RWPE1 (cell line): ENCODE measurements at places on chromosomes 16 and 17.

- no peak for DNase-seq
Observed at GRCh38 chr16:56047307-56048234, 143.7 kb upstream of the GNAO1 start.

DNA sequence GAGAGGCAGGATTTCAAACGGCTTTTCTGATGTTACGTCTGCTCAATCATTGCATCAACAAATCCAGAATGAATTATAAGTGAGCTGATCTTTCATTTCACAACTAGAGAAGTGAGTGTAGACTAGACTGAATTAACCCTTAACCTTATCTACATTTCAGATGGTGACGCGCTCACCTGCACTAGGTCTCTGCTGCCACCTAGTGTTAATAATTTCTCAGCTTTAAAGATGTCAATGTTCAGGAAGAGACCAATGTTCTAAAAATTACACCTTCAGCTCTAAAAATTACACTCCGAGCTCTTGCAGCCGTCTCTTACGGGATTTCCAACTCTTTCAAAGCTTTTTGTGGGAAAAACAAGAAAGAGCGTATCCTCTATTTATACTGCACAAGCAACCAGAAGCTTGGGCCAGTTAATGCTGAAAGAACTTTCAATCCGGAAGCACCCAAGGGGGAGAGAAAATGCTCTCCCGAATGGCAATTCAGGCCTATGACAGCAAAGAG is 88.2 kb upstream of the FA2H start:
- DNase-seq, result peak; percentile 65

- no peak for DNase-seq
Observed at GRCh38 chr17:76943781-76944213, 75.6 kb downstream of the MGAT5B start.

DNA sequence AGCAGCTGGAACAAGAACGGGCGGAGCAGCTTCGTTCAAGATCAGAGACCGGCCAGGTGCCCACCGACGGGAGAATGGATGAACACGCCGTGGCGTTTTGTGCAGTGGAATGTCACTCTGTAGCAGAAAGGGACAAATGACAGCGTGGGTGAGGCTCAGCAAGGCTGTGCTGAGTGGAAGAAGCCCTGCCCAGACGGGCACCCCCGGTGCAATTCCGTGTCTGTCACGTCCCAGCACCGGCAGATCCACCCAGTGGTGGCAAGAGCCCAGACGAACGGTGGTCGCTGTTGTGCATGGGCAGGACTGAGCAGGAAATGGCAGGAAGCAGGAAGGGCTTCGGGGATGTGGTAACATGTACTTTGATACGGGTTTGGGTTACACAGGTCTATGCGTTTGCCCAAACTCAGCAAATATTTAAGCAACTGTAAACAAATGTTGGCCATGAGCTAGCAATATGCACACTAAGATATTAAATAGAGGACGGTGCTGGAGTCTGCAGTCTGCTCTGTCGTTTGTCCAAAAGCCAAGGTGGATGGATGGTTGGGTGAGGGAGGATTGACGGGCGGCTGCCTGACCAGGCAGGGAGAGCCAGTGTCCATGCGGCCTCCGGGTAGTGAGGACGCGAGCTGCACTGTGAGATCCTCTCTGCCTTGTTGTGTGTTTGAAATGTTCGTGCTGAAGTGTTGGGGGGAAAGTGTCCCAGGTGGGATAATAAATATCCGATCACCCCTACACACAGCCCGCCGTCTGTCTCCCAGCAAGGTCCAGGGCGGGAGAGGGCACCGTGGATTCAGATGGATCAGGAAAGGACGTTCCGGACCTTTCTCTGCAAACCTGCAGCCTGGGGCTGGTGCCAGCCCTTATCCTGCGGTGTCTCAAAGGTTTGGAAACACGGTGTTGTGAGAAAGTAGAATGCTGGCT is 48.4 kb downstream of the COX4I1 start:
- no peak for DNase-seq

DNA sequence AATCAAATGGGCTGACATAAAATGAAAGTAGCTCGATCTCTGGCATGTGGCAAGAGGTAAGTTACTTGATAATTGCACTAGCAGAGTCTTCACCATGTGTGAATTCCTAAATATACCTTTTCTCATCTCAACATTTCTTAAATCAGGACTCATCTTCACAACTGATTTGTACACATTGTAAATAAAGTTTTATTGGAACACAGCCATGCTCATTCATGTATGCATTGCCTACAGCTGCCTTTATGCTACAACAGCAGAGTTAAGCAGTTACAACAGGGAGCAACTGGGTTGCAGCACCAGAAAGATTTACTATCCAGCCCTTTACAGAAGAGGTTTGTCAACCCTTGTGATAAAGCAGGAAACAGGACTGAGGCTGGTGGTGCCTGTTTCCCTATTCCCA is 48.1 kb downstream of the ARHGAP17 start:
- DNase-seq, result no peak

- DNase-seq, result peak; percentile 60
Observed at GRCh38 chr17:62876673-62877405, 68.7 kb upstream of the MARCHF10 start.

DNA sequence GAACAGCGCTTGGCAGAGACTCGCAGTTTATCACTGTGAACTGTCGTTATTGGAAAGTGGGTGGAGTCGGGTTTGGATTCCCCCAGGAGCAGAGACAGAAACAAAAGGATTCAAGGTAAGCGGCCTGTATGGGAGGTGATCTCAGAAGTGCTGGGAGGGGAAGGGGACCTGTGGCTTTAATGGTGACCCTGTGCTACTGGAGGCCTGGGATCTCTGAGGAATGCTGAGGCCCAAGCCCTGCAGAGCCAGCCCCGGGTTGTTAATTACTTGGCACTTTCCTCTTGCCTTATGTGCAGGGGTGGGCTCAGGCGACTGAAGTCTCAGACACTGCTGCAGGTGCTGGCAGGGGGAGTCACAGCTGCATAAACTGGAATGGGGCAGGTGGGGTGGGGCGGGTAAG is 27.4 kb downstream of the IRF8 start:
- no peak for DNase-seq

DNA sequence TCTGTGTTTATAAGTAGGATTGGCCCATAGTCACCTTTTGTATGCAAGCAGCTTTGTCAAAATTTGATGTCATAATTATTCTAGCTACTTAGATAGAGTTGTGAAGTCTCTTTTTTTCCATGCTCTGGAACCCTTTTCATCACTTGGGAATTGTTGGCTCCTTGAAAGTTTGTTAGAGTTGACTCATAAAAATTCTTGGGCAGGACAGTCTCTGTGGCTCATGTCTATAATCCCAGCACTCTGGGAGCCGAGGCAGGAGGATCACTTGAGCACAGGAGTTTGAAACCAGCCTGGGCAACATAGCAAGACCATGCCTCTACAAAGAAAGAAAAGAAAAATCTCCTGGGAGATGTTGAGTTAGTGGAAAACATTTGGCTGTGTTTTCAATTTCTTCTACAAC is 45.7 kb upstream of the MRC2 start:
- no peak for DNase-seq

GRCh38 chr17:251531-251930 is 70.1 kb upstream of the DOC2B start:
- DNase-seq, result no peak
